ENCODE measurements at places on chromosomes 6 and 20.
A peak's percentile ranks its signal among the peaks of the same experiment; 100 is the strongest.

DNA sequence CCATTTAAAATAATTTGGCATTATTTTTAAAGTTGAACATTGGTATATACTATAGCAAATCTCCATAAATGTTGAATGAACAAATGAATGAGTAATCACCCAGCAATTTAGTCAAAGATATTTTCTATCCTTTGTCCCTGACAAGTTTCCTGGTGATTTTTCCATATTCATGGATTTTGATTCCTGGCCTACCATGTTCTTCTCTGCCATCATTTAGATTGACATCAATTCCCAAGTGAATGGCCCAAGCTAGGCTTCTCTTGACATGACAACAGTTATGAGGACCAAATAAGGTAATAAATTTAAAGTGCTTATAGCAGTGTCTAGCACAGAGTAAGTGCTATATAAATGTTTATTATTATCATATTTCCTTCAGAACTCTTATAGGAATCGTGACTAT, 120.1 kb upstream of the ADGRF1 start:
- no peak for DNase-seq

GRCh38 chr6:28988536-28989311, 16.4 kb downstream of the ZNF311 start:
- DNase-seq: no peak

GRCh38 chr6:11730641-11731040, 48.0 kb downstream of the ADTRP start:
- no peak for DNase-seq

GRCh38 chr6:20034408-20034769, 177.9 kb downstream of the MBOAT1 start:
- DNase-seq: no peak

DNA sequence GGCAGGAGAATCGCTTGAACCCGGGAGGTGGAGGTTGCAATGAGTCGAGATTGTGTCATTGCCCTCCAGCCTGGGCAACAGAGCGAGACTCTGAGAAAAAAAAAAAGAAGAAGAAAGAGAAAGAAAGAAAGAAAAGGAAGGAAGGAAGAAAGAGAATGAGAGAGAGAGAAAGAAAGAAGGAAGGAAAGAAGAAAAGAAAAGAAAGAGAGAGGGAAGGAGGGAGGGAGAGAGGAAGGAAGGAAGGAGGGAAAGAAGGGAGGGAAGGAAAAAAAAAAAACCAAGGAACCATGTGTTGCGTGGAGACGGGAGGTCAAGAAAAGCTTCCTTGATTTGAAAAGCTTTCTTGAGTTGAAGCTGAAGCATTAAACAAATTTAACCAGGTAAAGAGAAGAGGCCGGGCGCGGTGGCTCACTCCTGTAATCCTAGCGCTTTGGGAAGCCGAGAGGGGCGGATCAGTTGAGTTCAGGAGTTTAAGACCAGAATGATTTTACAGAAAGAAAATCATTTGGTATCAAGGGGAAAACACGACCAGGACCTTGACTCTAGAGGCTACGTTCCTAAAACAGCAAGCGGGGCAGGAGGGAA, 90.5 kb upstream of the PRSS16 start:
- no peak for DNase-seq

GRCh38 chr20:25984933-25985332, 288.3 kb upstream of the ZNF337 start:
- no peak for DNase-seq

GRCh38 chr20:38602185-38602581, 574 bp downstream of the ARHGAP40 start:
- no peak for DNase-seq

DNA sequence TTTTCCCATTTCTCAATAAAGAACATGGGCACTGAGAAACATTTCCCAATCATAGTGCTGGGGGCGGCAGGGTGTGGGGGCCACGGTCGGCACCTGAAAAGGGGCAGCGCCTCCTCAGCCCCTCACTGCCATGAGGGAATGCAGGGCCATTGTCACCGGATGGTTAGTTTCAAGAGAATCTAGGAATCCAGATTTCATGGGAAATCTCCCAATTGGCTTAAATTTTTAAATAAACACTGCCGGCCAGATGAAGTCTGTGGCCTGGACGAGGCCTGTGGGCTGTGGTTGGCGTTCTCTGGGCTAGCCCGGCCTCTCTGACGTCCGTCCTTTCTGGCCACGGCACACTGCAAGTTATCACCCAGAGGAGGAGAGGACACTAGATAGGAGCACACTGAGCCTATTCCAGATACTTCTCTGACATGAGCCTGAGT, 25.6 kb downstream of the MANBAL start:
- no peak for DNase-seq

- DNase-seq: no peak
Observed at GRCh38 chr6:11953641-11954040, 58.5 kb upstream of the HIVEP1 start.

DNA sequence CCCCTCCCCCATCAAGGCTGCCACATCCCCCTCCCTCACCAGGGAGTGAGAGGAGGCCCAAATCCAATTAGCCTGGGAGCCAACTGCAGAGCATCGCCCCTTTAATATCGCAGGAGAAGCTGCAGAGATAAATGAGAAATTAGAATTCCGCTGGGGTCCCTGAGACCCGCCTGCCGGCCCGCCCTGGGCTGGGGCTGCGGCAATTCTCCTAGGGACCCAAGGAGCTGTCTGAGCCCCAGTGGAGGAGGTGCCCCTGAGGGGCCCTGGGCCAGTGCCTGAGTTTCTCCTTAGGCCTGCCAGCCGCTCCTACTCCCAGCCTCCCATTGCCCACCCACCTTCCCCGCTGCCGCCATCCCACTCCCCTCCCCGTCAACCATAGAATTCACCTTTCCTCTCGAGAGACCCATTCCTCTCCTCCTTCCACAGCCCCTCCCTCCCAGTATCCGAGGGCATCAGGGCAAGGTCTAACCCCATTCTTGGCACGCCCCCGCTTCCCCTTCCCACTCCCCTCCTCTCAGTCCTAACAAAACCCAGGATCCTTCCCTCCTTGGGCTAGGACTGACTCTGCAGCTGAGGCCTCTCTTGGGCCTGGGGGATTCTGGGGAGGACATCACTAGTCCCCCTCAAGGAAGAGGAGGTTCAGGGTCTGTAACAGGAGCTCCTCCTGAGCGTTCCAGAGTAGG, 20.0 kb upstream of the CDH22 start:
- no peak for DNase-seq

- DNase-seq: peak; percentile 82
Observed at GRCh38 chr6:160337301-160337700, 10.9 kb upstream of the SLC22A3 start.

DNA sequence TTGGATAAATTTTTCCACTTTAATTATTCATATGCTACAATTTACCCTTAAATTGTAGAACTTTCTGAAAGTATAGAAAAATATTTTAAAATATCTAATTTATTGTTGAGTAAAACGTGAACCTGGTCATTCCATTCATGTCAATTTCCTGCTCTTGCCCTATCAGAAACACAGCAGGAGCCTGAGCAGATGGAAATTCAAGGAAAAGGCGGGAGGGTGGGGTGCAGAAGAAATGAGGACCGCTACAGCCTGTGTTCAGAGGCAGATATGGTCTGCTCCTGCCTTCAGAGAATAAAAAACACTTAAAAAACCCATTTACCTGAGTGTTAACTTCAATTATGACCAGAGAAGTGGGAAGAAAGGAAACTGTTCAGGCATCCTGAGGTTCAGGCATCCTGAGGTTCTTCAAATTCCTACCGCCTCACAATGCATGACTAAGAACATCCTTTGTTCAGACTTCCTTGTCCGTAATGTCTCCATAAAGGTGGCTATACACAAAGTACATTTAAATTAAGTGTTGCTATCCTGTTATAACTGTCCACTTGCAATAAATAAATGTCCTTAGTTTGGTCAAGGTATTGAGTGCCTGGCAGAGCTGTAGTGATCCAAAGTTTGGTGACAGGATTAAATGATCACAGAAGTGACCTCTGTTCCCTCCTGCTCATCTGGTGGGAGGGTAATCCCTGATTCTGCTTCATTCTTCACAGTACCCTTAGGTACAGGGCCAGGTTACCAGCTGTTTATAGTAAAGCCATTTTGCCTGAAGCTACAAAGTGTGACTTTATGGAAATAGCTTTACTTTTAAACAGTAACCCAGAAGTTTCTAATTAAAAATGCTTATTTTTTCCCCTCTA, 109.1 kb downstream of the MAN1A1 start:
- peak; percentile 48 for DNase-seq

GRCh38 chr6:41216616-41217015, 11.5 kb upstream of the TREML4 start:
- DNase-seq: no peak

DNA sequence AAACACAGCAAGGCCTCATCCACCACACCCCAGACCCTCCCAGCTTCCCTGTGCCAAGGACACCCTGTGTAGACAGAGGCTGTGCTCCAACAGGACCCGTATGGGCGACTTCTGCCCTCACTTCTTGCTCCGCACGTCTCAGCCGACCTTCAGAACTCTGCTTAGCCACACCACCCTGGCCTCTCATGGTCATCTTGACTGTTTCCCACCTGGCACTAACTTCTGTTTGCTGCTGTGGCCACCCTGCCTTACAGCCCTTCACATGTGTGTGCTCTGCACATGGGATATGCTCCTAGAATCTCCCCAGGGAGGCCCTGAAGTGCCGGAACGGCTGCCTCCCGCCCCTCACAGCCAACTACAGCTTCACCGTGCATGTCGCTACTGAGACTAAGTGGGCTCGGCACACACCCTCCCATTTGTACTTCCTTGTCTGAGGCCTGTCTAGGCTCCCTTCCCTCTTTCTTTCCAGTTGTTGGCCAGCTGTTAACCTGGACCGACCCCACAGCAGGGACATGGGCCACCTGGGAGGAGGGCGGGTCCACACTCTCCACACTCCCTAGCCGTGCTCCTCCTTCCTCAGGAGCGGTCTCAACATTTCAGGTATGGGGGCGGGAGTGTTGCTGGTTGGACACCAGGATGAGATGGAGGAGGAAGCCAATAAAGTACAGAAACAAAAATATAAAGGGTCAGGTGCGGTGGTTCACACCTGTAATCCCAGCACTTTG, 69.6 kb downstream of the PYGB start:
- no peak for DNase-seq

DNA sequence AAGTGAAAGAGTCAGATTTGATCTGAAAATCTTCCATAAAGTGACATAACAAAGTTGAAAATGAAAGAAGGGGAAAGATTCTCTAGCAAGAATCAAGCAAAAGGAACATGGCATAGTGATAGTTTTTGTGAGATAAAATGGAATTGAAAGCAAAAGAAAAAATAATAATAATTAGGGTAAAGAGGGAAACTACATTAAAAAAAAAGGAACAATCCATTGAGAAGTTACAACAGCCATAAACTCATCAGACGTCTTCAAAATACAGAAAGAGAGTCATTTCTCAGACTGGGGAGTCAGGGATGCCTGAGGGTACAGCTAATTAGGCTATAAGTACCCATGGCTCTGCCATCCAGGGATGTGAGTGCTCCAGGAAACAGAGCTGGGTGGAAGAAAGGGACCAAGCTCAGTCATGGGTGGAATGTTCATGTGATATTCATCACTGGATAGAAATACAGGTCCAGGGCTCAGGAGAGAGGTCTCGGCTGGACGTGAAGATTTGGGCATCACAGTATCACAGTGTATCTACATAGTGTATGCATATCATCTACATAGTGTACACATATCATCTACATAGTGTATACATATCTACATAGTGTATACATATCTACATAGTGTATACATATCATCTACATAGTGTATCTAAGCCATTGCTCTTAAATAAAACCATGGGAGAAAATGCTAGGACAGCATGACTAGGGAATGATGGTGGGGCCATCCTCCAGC, 29.4 kb downstream of the DUSP22 start:
- DNase-seq: no peak

GRCh38 chr6:135851442-135852271, at the start of gene PDE7B:
Gene PDE7B (plus strand): TSS chr6:135851701.
- peak; percentile 83 for DNase-seq

DNA sequence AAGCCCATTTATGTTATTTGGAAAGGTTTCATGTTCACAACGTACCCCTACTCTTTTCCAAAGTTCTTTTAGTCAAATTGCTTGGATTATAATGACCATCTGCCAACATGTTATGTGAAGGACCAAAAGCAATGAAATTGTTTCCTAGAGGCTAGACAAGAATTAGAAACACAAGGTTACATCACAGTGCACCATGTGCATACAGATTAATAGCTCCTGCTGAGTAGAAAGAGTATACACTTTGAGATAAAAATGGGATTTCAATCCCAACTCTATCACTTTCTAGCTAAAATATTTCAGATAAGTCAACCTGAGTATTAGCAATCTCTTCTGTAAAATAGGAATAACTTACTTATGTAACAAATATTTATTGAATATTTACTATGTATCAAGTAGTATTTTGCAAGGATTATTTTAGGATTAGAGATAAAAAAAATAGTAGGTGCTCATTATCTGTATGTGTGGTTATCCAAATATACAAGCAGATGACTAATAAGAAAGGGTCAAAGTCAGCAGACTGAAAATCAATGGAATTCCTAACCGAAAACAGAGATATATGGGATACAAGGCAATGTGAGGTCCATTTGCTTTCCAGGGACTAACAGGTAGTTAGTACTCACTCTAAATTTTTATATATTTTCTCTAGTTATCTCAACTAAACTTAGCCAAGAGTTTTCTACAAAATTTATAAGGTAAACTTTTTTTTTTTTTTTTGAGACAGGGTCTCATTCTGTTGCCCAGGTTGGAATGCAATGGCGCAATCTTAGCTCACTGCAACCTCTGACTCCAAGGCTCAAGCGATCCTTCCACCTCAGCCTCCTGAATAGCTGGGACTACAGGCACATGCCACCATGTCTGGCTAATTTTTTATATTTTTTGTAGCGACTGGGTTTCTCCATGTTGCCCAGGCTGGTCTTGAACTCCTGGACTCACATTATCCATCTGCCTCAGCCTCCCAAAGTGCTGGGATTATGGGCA, 127.7 kb downstream of the PDSS2 start:
- DNase-seq: no peak

DNA sequence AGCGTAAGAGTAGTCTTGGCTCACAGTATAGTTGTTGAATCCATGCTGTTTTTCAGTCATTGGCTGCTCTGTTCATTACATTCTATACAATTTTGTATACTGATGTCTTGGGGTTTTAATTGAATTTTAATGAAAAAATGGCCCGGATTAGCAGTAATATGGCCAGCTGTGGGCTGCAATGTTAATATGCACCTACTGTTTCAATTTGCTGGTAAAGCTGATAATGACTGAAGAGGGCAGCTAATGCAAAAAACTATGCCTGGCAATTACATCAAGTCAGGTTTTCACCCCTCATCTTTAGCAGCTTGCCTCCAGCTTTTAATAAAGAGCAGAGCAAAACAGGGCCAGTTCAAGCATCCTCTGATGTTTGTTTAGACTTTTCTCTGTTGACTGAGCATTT, 394.5 kb downstream of the PLCB1 start:
- no peak for DNase-seq

DNA sequence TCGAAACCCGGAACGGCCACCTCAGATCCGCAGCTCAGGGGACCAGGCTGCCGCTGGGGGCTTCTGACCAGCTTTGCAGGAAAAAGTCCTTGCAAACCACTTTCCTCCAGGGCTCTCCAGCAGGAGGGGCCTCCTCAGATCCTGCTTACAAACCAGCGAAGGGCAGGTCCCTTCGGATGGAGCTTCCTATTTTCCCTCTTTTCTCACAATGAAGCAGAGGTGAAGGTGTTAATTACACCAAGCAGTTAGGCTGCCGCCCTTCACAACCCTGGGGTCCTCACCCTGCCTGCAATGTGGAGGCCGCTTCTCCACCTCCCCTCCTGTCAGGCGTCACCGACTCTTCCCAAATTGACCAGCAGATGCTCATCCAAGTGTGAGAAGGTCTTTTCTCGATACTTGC, 5.7 kb downstream of the ARHGAP40 start:
- DNase-seq: no peak

- DNase-seq: no peak
Observed at GRCh38 chr6:1212919-1213318, 99.0 kb upstream of the FOXQ1 start.

GRCh38 chr6:41443616-41444525, 102.3 kb upstream of the FOXP4 start:
- no peak for DNase-seq

GRCh38 chr6:3226481-3227362, 731 bp downstream of the TUBB2B start:
- DNase-seq: no peak
